Spleen (tissue), 13 donors: ENCODE measurements at places on chromosomes 11 and 22. TPM values are rescaled to one million over a fixed set of nuclear protein-coding genes. Genes with fewer than 3 reads are reported as not detected.

Gene SCARF2
- total RNA-seq: 12.7 TPM

Gene MISFA
- total RNA-seq: 1.5 TPM

Gene CCND1
- total RNA-seq: 96.6 TPM

Gene APOC3
- not detected for total RNA-seq

Gene TPBGL
- 0.16 TPM for total RNA-seq
